ENCODE measurements at places on chromosomes 1 and 21.

GRCh38 chr1:78224246-78224785 lies 178.6 kb downstream of the GIPC2 start:
- DNase-seq = no peak

- DNase-seq = no peak
Measured at GRCh38 chr1:209484429-209484828, 99.1 kb upstream of the CAMK1G start.

DNA sequence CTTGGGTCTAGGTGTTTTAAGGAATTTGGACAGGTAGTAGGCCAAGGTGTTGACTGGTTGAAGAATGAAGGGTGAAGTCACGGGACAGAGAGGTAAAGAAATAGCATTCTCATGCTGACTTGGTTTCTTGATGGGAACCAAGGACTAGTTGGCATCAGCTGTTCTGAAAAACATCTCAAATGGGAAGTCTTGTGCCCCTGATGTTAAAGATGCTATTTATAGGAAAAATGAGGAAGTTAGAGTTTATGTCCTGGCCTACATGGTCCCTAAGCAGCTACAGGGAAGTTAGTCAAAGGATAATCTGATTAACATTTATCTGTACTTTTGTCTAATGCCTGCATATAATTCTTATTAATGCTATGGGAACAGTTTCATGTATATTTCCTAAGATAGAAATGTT lies 262.4 kb downstream of the HHIPL2 start:
- DNase-seq = no peak

- DNase-seq = no peak
Measured at GRCh38 chr1:207990455-207990854, 79.5 kb upstream of the CD34 start.

GRCh38 chr1:219175212-219175564 lies 1.5 kb downstream of the LYPLAL1 start:
- no peak for DNase-seq

GRCh38 chr1:20665726-20666125 lies 4.6 kb upstream of the DDOST start:
- DNase-seq = no peak

GRCh38 chr1:8823295-8823664 lies 5.8 kb upstream of the RERE start:
- DNase-seq = no peak

DNA sequence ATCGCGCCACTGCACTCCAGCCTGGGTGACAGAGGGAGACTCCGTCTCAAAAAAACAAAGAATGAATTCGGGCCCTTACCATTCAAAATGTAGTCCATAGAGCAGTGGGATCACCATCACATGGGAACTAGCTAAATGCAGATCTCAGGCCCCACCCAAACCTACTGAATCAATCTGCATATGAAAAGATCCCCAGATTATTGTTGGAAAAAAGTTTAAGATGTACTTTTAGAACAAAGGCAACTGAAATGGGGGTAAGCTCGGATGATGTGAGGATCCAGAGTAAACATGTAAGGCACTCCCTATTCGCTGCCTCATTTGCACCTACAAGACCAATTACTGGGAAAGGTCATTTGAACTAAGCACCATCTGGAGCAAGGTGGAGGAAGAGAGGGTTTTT lies 803 bp upstream of the FLAD1 start:
- DNase-seq = no peak

DNA sequence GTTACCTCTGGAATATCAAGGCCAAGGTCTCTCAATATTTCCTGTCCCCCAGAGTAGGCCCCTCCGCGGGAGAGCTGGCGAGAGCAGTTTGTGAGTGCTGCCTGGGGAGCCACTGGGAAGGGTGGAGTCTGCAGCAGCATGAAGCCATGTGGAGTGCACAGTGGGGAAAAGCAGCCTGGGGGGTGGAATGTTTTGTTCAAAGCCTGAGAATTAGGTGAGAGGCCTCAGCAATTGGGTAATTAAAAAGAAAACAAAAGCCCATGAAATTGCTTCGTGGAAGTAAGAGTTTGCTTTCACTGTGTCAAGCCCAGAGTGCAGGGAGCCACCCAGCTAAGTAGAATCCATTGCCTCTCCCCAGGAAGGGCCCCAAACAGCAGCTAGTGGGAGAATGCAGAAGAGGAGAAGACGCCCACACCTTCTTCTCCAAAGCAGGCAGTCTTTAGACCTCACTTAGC lies 30.2 kb upstream of the DISC1 start:
- DNase-seq = no peak

DNA sequence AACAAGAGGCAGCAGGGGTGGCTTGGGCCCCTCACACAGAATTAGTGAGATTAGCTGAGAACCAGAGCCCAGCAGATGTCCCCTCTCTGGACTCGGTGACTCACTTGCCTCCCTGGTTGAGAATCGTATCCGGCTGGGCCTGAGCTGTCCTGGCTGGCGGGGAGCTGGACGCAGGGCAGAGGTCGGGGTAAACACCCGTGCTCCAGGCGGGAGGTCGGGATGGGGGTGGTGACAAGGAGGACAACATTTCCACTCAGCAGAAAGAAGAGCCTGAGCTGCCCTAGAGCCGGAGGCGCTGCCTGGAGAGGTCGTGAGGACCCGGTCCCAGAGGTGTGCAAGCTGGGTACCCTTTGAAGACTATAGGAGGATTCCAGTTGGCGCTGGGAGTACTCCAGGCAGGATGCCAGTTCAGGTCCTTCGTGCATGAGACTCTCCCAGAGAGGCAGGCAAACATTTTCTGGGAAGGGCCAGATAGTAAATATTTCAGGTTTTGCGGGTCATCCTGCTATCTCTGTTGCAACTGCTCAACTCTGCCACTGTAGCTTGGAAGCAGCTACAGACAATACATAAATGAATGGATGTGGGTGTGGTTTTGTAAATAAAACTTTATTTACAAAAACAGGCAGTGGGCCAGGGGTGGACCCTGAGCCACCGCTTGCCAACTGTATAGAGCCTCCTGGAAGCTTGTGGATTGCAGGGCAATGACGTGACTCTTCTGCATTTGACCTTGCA lies 116.8 kb upstream of the WNT4 start:
- DNase-seq = no peak

DNA sequence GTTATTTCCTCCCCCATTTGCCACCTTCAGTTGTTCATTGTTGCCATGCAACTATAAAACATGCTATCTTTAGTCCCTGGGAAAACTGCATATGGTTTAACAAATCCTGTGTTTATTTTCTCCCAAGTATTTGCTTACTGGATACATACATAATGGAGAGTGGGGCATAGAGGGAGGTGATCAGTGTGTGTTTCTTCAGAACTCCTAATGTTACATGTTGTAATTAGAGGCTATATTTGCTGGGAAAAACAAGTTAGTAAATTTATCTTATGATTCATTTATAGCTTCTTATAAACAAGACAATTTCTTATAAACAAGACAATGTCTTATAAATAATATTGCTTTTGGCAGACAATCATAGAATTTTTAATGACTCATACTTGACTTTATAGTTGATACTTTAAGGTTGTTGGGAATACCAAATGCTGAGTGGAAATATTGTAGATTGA lies 7.3 kb upstream of the GIPC2 start:
- no peak for DNase-seq

- no peak for DNase-seq
Measured at GRCh38 chr1:174949645-174950044, 50.1 kb upstream of the CACYBP start.

DNA sequence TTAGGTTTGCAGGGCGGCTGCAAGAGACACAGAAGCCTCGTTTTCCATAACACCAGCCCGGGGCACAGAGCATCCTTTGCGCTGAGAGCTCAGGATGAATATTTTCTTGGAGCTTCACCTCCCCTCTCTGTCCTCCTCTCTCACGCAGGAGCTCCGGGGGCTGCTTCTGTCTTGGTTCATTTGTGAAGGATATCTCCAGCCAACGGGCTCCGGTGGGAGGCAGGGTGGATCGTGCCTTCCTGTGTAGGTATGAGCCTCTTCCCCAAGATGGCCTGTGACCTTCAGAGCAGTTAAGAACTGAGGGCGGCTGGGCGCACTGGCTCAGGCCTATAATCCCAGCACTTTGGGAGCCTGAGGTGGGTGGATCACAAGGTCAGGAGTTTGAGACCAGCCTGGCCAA lies 319.0 kb upstream of the C1orf174 start:
- no peak for DNase-seq

- no peak for DNase-seq
Measured at GRCh38 chr1:172646653-172647052, 12.2 kb upstream of the FASLG start.

DNA sequence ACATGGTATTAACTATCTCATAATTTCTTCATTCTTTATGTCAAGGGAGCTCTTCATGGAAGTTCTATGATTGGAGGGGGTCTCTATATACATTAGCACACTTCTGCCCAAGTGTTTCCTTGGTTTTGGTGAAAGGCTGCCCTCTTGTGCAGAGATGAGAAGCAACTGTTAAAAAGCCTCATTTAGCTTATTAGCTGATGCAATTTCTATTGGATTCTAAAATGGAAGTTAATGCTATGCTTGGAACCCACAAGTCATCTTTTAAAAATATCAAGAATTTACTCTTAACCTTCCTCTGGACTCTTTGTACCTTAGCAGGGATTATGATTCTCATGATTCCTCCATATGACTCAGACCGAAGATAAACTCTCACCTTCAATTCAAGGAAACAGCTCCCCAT lies 328.9 kb downstream of the PTBP2 start:
- DNase-seq = no peak

DNA sequence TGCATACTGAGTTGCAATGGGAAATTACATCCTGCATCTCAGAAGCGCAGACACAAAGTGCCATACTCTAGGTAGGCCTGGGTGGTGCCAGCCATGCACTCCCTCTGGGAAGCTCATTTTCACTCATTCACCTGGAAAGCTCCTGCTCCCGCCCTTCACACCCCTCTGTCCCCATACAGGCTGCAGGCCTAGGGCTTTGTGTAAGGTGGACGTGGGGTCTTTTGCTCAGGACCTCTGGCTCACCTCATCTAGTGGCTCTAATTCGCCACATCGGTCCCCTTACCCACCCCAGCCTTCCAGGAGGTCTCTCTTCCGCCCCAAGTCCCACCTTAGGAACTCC lies 751 bp downstream of the MRPS15 start:
- DNase-seq = no peak

GRCh38 chr1:232617237-232617636 lies 12.7 kb downstream of the SIPA1L2 start:
- no peak for DNase-seq

GRCh38 chr1:245419461-245419978 lies 264.7 kb downstream of the KIF26B start:
- no peak for DNase-seq

DNA sequence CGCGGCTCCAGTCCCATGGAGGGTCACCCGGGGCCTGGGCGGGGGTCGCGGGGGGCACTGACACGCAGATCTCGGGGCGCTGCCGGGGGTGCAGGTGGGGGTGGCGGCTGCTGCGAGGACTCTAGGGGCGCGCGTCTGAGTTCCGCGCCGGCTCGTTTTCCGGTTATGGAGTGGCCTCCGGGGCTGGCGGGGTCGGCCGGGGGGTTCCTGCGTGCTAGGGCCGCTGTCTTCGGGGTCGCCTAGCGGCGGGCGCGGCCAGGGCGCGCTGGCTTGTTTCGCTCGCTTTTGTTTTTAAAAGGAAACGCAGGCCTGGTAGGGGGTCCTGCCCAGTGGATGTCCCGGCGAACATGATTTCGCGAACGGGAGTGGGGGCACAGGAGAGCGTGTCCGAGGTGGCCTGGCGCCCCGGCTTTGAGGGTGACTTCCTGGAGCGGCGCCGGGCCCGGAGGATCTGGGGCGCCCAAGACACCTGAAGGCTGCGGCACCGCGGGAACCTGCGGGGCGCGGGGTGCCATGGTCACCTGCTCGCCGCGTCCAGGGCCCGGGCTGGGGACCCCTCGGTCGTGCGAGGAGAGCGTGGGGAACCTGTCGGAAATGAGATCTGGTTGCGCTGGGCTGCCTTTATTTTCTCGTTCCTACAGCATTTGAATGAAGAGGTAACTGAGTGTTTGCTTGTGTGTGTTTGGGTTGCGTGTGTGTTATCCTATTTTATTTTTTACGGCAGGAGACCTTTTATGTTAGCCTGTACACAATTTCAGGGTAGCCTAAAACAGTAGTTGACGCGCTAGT lies 618 bp downstream of the ETS2 start:
- peak; percentile 40 for DNase-seq

DNA sequence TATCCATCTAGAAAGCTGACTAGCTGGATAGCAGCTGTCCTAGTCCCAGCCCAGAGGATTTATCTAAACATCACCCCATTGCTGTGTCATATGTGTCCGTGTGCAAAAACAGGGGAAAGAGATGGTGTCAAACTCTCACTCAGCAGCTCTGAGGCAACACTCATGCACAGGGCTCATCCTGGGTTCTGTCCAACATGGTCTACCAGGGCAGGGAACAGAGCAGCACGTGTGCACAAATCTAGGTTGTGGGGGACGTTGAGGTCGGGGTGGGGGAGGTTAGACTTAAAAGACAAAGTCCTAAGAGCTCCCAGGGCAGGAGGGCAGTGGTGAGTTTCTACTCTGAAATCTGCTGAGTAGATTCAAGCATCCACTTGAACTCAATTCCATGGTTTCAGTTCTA lies 16.2 kb downstream of the PI4KB start:
- DNase-seq = no peak

GRCh38 chr1:99370476-99370875 lies 106.2 kb downstream of the PLPPR4 start:
- DNase-seq = no peak

- no peak for DNase-seq
Measured at GRCh38 chr1:59985911-59986515, 59.4 kb upstream of the CYP2J2 start.

DNA sequence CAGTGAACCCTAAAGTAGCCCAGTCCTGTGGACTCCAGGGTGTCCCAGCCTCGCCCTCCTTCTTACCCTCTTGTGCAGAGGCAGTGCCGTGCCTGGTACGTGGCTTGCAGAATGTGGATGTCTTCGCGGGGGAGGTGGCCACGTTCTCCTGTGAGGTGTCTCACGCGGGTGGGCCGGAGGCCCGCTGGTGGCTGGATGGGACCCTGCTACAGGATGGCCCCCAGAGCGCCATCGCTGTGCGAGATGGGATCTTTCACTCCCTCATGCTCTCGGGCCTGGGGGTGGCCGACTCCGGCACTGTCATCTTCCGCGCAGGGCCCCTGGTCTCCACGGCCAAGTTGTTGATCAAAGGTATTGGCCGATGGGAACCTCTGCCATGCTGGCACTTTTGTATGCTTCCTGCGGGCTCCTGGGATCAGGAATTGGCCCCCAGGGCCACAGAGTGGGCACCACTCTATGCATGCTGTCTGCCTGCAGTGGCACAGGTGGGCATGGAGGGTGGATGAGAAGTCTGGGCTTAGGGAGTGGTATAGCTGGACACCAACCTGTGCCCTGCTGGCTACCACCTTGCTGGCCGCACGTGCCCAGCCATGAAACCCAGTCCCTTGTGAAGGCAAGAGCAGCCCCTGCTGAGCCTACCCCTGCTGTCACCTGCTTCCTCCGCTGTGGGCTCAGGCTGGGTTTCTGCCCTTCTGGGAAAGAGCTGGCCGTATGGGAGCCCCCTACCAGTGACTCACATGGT lies 92.9 kb downstream of the TRIM11 start:
- DNase-seq = no peak

GRCh38 chr21:34882719-34883131 lies 166.4 kb downstream of the RUNX1 start:
- no peak for DNase-seq

- DNase-seq = no peak
Measured at GRCh38 chr1:45395051-45395450, 54.8 kb upstream of the MUTYH start.

- no peak for DNase-seq
Measured at GRCh38 chr1:221089803-221090202, 210.6 kb downstream of the HLX start.

GRCh38 chr1:233719655-233720341 lies 105.9 kb downstream of the KCNK1 start:
- DNase-seq = no peak

Measured in activated CD4-positive, alpha-beta T cell treated with anti-CD3 and anti-CD28 coated beads, Interleukin-2, Interleukin-6, amounts not matched to agents 100 ng/mL and 50 ng/mL, durations not matched to agents 16 hours and 8 hours (primary cell).